ENCODE measurements at places on chromosomes 2 and 18. TPM values are rescaled to one million over a fixed set of nuclear protein-coding genes. Genes with fewer than 3 reads are reported as not detected.

SLC9A2 gene
- total RNA-seq: not detected

ELOA2 gene
- total RNA-seq: not detected

TWIST2 gene
- total RNA-seq: 0.72 TPM

GATA6 gene
- 28.2 TPM for total RNA-seq

ACVR1C gene
- total RNA-seq: 1.2 TPM

SRD5A2 gene
- not detected for total RNA-seq

KIF1A gene
- 61.3 TPM for total RNA-seq

IL1RL2 gene
- 0.37 TPM for total RNA-seq

DYNAP gene
- total RNA-seq: not detected

MAPK4 gene
- 0.79 TPM for total RNA-seq

ZAP70 gene
- 1.2 TPM for total RNA-seq

CPLX4 gene
- not detected for total RNA-seq

TRIM43 gene
- total RNA-seq: not detected
